ENCODE measurements at places on chromosomes 4 and X. TPM values are rescaled to one million over a fixed set of nuclear protein-coding genes. Genes with fewer than 3 reads are reported as not detected.

GRCh38 chrX:74521961-74522751 is 92.3 kb downstream of the RLIM start:
- no peaks in the 10 kb centered on the region for H3K27me3 ChIP-seq
- H3K4me3 ChIP-seq, result no peak overlapping the region
- H3K27ac ChIP-seq, result peak overlapping the region; percentile 44
- DNase-seq, result no peak

GRCh38 chr4:112060212-112060611 is 85.0 kb upstream of the FAM241A start:
- no peak overlapping the region for H3K27ac ChIP-seq
- DNase-seq, result no peak
- H3K36me3 ChIP-seq, result no peaks in the 10 kb centered on the region
- H3K27me3 ChIP-seq, result peaks cover 16% of the 10 kb centered on the region
- no peaks in the 10 kb centered on the region for H3K4me1 ChIP-seq
- H3K4me3 ChIP-seq, result no peak overlapping the region

- no peak for DNase-seq
- H3K27me3 ChIP-seq, result peaks cover 5% of the 10 kb centered on the region
- no peaks in the 10 kb centered on the region for H3K4me1 ChIP-seq
- H3K27ac ChIP-seq, result no peak overlapping the region
Observed at GRCh38 chrX:30141966-30142365, 73.4 kb upstream of the MAGEB2 start.

- no peak overlapping the region for H3K27ac ChIP-seq
- no peaks in the 10 kb centered on the region for H3K36me3 ChIP-seq
- no peak overlapping the region for H3K4me3 ChIP-seq
- H3K27me3 ChIP-seq, result no peaks in the 10 kb centered on the region
- H3K4me1 ChIP-seq, result no peaks in the 10 kb centered on the region
Observed at GRCh38 chrX:26925088-26925487, 538.1 kb downstream of the PPP4R3C start.

DNA sequence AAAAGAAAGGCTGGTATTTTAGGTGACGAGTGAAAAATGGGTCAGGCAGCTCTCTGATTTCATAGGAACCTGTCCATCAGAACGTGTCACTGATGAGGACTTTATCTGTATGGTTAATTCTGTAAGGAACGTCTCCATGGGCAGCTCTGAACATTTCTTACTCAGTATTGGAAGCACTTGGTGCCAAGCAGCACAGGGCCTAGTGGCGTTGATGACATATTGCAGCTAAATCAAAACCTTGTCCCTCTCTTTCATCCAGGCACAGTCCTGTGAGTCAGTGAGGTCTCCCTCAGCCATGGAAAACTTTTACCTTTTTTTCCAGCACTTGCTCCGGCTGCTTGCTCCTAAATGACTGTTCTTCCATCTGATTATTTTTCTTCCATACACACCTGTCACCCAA is 301.9 kb downstream of the DHX15 start:
- no peak for DNase-seq
- H3K27me3 ChIP-seq, result peaks cover 10% of the 10 kb centered on the region
- no peaks in the 10 kb centered on the region for H3K36me3 ChIP-seq
- no peak overlapping the region for H3K27ac ChIP-seq
- H3K4me3 ChIP-seq, result no peak overlapping the region
- H3K4me1 ChIP-seq, result no peaks in the 10 kb centered on the region

GRCh38 chrX:3076416-3076991 is 35.2 kb downstream of the ARSF start:
- H3K4me3 ChIP-seq, result no peak overlapping the region
- DNase-seq, result no peak

DNA sequence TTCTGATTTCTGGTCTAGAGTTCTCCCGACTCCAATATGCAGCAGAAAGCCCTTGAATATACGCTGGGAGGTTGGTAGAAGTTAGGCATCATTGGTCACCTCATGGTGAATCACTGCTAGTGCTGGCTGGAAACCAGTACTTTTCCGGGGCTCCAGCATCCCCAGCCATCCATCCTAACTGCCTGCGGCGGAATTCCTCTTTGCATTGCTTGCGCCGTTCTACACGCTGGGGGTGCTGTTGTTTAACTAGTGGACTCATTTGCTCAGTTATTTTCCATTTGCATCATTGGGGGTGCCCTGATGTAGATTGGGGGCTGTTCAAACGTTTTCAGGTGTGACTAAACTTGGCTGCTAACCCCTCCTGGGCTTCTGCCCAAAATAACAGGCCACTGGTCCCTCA is 23.3 kb upstream of the GPR50 start:
- H3K27ac ChIP-seq, result no peak overlapping the region
- H3K4me1 ChIP-seq, result no peaks in the 10 kb centered on the region
- H3K4me3 ChIP-seq, result no peak overlapping the region
- DNase-seq, result no peak

GRCh38 chr4:20265726-20266125 is 14.0 kb downstream of the SLIT2 start:
- peaks cover 4% of the 10 kb centered on the region for H3K27me3 ChIP-seq
- H3K27ac ChIP-seq, result no peak overlapping the region
- no peak overlapping the region for H3K4me3 ChIP-seq
- H3K36me3 ChIP-seq, result no peaks in the 10 kb centered on the region

DNA sequence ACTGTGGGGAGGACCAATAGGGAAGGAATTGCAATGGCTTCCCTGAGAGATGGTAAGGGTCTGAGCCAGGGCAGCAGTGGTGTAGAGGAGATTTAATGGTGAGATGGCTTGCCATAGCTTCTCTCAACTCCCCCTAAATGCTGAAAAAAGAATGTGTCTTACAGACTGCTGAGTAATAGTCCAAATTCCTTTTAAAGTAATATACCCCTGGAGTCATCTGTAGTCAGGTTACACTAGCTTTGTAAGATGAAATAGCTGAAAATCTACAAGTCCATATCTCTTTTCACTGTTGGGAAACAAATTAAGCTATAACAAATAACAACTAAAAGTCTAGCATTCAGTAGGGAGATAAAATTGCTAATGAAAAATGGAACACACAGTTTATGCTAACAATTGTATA is 33.5 kb downstream of the MAPK10 start:
- peaks cover 4% of the 10 kb centered on the region for H3K4me1 ChIP-seq
- no peaks in the 10 kb centered on the region for H3K27me3 ChIP-seq
- DNase-seq, result no peak
- no peak overlapping the region for H3K4me3 ChIP-seq
- H3K27ac ChIP-seq, result no peak overlapping the region

DNA sequence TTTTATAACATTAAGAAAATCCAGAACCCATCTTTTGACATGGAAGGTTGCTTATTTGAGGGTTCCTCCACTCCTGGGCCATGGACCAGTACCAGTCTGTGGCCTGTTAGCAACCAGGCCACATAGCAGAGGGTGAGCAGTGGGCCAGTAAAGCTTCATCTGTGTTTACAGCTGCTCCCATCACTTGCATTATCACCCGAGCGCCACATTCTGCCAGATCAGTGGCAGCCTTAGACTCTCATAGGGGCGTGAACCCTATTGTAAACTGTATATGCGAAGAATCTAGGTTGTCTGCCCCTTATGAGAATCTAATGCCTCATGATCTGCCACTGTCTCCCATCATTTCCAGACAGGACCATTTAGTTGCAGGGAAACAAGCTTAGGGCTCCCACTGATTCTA is 58.6 kb downstream of the NDST4 start:
- H3K4me1 ChIP-seq, result no peaks in the 10 kb centered on the region
- H3K4me3 ChIP-seq, result no peak overlapping the region
- H3K36me3 ChIP-seq, result no peaks in the 10 kb centered on the region
- no peak for DNase-seq
- H3K27me3 ChIP-seq, result no peaks in the 10 kb centered on the region

GRCh38 chrX:136028383-136028984 is 43.2 kb downstream of the SLC9A6 start:
- no peaks in the 10 kb centered on the region for H3K36me3 ChIP-seq
- no peak overlapping the region for H3K27ac ChIP-seq
- peak; percentile 25 for DNase-seq

DNA sequence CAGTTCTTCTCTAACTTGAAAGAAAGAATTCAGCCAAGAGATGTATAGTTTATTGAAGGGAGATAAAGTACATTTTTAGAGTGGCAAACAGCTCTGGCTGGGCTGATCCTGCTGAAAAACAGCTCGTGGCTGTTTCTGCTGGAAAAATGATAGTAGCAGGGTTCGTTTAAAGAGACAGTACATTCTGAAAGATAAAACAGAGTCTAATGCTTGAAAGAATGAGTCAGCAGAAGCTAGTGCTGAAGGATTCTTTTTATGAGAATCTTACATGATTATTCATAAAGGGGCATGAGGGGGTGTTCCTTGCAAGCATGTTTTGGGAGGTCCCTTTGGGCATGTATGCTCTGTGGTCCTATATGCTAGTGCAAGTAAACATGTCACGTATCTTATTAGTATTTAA is 790.0 kb downstream of the PCDH18 start:
- H3K4me1 ChIP-seq, result no peaks in the 10 kb centered on the region
- no peak for DNase-seq
- no peak overlapping the region for H3K4me3 ChIP-seq
- H3K27me3 ChIP-seq, result no peaks in the 10 kb centered on the region

DNA sequence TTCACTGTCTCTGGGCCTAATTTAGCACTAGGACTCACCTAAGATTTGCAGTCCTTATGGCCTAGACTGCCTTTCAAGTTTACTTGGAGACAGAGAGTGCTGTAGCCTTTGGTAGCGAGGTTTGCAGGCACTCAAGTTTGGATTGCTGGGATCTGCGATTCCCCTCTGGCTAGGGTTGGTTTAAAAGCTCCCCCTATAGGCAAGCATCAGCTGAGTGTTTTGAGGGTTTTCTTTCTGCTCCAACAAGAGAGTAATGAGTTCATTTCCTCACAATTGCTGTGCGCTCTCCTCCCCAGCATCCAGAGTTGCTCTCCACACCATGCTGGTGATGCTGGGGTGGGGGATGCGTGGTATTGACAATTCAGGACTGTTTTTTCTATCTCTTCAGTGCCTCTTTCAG is 206.9 kb downstream of the GLUD2 start:
- H3K27me3 ChIP-seq, result no peaks in the 10 kb centered on the region
- no peaks in the 10 kb centered on the region for H3K36me3 ChIP-seq
- no peak for DNase-seq
- H3K4me3 ChIP-seq, result no peak overlapping the region
- H3K27ac ChIP-seq, result no peak overlapping the region

Gene HSFX4
- not detected for polyA plus RNA-seq

Gene NOP14
- polyA plus RNA-seq, result 8.7 TPM

Gene TMSB15C
- 1.2 TPM for polyA plus RNA-seq

Gene PLP1
- not detected for polyA plus RNA-seq
